ENCODE measurements at places on chromosomes 2 and 18.

DNA sequence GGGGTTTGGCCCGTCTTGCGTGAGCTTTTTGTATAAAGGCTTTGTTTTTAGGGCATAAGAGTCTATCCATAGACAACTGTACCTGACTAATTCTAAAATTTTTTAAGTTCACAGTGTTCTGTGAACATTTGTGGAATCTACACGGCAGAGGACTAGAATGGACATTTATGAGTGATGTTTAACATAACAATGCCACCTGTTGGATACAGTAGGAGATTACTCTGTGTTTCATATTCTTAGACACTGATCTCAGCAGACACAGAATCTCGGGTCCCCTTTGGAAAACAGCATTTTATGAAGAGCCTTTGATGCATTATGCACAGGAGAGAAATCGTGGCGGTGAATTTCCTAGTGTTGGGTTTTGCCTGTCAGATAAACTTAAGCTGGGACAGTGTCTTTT is 752.2 kb downstream of the DPP10 start:
- no peak for DNase-seq

DNA sequence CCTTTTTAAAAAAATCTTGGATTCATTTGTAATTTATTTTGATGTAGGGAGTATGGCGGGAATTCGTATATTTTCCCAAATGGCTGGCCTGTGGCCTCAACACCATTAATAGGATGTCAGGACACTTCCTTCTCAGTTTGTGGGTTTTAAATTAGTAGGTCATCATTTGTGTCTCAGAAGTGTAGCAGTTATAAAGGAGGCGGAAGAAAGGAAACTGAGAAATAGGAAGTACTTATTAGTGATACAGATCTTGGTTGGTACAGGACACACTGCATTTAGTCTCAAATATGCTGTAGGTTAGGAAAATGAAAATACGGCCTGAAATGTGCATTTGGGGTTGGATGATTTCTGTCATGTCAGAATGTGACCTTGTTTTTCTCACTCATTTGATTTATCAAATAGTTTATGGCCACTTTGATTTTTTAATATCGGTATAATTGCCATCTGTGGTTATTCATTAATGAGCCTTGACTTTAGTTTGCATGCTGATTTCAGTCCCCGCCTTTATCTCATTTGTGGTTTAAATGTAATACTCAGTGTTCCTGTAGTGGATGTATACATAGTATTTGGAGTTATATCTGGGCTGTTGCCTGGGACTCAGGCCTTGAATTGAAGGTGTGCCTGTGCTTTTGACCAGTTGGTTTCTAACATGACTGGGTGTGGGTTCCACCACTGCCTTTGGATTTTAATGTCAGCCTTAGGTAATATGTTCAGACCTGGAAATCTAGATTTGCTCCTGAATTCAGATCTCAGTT is 31.4 kb downstream of the ZCCHC2 start:
- no peak for DNase-seq

- no peak for DNase-seq
Observed at GRCh38 chr18:11607906-11608305, 1.5 kb upstream of the SLC35G4 start.

- DNase-seq, result no peak
Observed at GRCh38 chr2:24909555-24910177, 10.4 kb downstream of the ADCY3 start.

DNA sequence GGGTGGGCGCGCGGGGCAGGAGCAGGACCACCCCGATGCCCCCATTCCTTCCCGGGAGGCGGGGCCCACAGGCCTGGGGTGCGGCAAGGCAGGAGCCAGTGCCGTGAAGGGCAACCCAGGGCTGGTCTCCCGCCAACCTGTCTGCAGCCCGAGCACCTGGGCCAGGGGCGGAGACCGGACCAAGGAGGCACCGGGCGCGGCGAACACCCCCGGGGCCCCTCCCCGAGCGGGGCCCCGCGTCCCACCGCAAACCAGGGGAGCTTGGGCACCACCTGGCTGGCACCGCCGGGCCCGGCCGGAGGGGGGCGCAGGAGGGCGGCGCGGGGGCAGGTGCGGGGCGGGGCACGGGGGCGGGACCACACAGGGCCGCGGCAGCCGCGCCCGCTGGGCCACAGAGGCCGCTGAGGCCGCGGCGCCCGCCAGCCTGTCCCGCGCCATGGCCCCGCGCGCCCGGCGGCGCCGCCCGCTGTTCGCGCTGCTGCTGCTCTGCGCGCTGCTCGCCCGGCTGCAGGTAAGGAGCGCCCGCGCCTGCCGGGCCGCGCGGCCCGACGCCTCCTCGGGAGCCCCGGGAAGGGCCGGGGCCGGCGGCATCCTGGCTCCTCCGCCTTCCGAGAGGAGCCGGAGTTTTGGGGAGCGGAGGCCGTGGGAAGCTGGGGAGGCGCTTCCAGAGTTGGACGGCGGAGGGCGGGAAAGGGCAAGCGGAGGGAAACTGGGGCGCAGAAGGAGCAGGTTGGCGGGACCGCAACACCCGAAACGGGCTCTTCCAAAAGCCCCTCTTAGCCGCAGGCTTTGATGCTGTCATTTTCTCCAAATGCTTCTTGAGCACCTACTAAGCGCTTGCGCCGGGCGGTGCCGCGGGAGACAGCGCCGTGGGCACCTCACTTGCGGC is at the start of gene TNFRSF11A:
Gene TNFRSF11A, plus strand, starts transcription at position 394 of the 889 bp plus-strand sequence. Its CDS starts 43 bp downstream, at position 437.
- peak; percentile 98 for DNase-seq

- no peak for DNase-seq
Observed at GRCh38 chr2:195470622-195471021, 186.4 kb upstream of the SLC39A10 start.

DNA sequence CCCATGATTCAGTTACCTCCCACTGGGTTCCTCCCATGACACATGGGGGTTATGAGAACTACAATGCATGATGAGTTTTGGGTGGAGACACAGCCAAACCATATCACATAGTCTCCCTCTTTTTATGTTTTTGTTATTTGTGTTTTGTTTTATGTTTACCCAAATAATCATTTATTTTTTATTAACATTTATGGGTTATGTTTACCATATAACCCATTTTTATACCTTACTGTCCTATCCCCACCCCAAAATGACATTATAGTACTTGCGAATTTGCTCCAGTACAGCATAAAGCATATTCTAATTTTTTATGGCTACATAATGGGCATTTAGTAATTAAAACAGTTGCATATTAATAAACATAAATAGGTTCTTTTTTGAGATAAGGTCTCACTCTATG is 61.9 kb upstream of the TTC27 start:
- DNase-seq, result no peak

Measured in D341Med (cell line).